ENCODE measurements at places on chromosomes 11 and 22. TPM values are rescaled to one million over a fixed set of nuclear protein-coding genes. Genes with fewer than 3 reads are reported as not detected.

Gene ANO5
- 1.2 TPM for total RNA-seq

Gene OR6T1
- total RNA-seq: not detected

Gene FOLR2
- not detected for total RNA-seq

Gene AMOTL1
- 8.3 TPM for total RNA-seq
